NCI-H2081 (cell line): ENCODE measurements at places on chromosomes 11 and 22.

- DNase-seq, result no peak
Measured at GRCh38 chr11:101817581-101817980, 97.2 kb upstream of the CEP126 start.

- peak; percentile 57 for DNase-seq
Measured at GRCh38 chr22:31289344-31289743, 2.9 kb downstream of the PIK3IP1 start.

DNA sequence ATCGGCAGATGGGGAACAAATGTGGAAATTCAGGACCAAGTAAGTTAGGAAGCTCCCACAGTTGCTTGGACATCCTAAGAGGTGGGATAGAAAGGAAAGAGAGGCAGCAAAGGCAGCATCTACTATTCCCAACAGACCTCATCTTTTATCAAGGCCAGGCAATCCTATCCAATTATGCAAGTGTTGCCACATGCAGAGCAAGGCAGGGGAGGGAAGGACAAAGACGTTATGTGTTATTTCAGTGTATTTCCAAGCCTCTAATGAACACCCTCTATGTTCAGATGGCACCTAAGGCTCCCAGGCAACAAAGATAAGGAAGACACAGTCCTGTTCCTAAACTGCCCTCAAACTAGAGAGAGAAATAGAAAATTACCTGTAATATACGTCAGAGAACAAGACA lies 9.2 kb downstream of the TIGD3 start:
- DNase-seq, result no peak

GRCh38 chr11:62613291-62613778 lies 278 bp downstream of the ROM1 start:
- no peak for DNase-seq

DNA sequence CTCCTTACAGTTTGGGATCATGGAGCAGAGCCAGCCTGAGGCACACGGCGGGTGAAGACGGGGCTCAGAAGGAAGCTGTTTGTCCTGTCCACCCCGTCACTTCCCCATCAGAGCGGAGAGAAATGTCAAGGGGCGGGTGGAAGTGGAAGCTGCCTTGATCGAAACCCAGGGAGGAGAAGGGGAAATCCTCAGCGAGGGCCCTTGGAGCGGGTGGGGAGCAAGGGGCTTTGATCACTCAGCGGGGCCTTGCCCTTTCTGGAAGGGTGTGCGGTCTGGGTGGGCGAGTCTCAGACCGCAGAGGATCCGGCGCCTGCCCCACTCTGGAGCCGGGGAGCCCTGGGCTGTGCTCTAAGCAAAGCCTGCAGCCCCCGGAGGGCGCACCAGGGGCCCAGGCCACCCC lies 320.4 kb downstream of the NTM start:
- no peak for DNase-seq

DNA sequence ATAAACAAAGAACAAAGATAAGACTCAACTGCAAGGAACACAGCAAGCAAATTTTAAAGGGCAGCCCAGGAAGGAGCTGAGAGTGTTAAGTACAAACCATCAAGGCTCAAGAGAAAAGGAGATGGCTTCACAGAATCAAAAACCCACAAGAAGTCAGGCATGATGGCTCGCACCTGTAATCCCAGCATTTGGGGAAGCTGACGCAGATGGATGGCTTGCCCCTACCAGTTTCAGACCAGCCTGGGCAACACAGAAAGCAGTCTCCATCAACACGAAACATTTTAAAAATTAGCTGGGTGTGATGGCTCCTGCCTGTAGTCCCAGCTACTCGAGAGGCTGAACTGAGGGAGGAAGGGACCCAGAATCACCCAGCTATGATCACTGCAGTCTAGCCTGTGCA lies 32.6 kb downstream of the MAPK1 start:
- DNase-seq, result no peak

DNA sequence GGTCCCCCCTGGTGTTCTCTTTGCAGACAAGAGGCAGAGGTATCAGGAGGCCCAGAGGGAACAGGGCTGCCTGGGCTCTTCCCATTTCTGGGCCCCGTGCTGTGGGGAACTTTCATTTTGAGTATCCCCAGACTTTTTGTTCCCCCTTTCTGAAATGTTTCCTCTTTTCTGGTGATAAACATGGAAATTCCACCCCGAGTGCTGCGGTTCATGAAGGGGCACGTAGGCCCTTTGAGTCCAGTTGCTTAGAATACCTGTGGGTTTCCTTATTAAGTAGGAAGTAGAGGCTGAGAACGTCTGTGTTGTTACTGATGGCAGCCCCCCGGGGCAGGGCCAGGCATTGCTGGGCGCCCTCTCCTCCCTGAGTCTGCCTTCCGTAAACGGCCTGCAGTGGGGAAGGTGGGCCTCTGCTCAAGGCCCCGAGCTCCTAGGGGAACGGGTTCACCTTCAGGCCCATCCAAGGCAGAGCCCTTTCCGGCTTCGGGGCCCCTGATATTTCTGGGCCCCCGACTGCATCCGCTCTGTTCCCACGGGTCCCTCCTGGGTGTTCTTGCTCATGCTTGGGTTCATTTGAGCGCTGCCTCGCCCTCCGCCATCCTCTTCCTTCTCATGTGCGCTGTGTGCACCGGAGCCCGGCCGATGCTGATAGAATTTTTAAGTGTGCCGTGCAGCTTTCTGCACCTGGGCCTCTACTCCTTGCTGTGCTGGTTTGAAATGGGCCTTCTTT lies 12.0 kb downstream of the TBC1D22A start:
- DNase-seq, result no peak

DNA sequence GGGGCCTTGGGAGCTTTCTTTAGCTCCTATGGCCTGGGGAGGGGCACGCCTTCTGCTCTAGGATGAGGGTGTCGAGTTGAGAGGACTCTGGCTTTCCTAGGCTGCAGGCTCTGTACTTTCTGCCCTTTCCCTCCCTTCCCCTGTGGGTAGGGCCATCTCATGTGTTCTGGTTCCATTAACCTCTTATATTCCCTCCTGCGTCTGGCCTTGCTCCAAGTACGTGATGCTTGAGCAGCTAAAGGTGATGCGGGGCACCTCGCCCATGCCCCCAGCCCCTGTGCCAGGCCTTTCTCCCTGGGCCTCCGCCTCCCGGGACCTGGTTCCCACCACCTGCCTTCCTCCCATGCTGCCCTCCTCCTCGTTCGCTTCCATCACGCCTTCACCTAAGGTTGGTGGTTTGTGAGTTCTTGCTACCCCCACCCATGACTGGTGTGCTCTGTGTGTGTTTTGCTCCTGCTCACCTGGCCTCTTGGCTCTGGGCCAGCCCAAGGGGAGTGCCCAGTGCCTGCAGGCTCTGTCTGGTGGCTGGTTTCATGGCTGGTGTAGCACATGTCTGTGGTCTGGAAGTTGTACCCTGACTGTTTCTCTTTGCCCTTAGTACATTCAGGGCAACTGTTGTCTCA lies 34.1 kb downstream of the PHLDB1 start:
- DNase-seq, result peak; percentile 95

- no peak for DNase-seq
Measured at GRCh38 chr11:32830413-32830738, 649 bp downstream of the PRRG4 start.

DNA sequence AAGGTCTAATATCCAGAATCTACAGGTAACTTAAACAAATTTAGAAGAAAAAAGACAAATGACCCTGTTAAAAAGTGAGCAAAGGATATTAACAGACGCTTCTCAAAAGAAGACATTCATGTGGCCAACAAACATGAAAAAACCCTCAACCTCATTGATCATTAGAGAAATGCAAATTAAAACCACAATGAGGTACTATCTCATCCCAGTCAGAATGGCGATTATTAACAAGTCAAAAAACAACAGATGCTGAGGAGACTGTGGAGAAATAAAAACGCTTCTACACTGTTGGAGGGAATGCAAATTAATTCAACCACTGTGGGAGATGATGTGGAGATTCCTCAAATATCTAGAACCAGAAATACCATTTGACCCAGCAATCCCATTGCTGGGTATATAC lies 67.2 kb downstream of the SLC17A6 start:
- no peak for DNase-seq

- DNase-seq, result no peak
Measured at GRCh38 chr11:77793972-77794371, 26.6 kb downstream of the RSF1 start.

- no peak for DNase-seq
Measured at GRCh38 chr11:12131943-12132789, 21.8 kb downstream of the MICAL2 start.

GRCh38 chr22:32623943-32624342 lies 149.3 kb downstream of the FBXO7 start:
- DNase-seq, result no peak

- DNase-seq, result no peak
Measured at GRCh38 chr11:489610-490185, 17.3 kb downstream of the RNH1 start.

GRCh38 chr11:118605116-118605867 lies 2.1 kb upstream of the PHLDB1 start:
- DNase-seq, result no peak

- DNase-seq, result no peak
Measured at GRCh38 chr11:132050577-132051165, 680.3 kb downstream of the NTM start.

GRCh38 chr22:38835888-38836301 lies 7.9 kb downstream of the NPTXR start:
- no peak for DNase-seq

- DNase-seq, result no peak
Measured at GRCh38 chr22:37182101-37182948, 5.7 kb downstream of the C1QTNF6 start.

DNA sequence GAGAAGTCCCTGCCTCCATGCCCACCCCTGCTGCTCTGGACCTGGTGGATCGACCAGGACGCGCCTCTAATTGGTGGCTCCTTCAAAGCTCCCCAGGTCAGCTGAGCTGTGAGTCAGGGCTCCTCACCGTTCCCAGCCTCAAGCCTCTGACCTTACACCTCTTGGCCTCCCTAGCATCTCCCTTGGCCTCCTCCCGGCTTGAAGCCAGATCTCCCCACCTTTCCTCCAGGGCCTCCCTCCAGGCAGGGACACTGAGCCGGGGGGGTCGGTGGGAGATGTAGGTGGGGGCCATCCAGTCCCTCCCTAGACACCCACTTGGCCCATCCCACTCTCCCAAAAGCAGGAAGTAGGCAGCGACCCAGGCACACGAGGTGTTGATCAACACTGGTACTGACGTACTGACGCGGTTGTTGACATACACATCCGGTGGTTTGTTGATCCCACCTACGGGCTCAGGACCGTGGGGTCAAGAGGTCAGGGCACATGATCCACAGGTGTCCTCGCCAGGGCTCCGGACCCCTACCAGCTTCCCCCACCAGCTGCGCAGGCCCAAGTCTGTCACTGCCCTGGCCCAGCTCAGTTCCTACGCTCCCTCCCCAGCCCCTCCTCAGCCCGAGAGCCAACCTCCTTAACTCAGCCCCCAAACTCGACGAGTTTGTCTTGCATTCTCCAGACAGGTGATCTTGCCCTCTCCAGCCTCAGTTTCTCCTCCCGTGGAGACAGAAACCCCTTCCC lies 802 bp downstream of the ATG2A start:
- peak; percentile 23 for DNase-seq

- DNase-seq, result no peak
Measured at GRCh38 chr11:44327730-44328129, 17.8 kb upstream of the ALX4 start.

- no peak for DNase-seq
Measured at GRCh38 chr22:45584121-45584570, 81.5 kb downstream of the FBLN1 start.

- no peak for DNase-seq
Measured at GRCh38 chr22:23384923-23385677, 195.0 kb downstream of the IGLL1 start.

DNA sequence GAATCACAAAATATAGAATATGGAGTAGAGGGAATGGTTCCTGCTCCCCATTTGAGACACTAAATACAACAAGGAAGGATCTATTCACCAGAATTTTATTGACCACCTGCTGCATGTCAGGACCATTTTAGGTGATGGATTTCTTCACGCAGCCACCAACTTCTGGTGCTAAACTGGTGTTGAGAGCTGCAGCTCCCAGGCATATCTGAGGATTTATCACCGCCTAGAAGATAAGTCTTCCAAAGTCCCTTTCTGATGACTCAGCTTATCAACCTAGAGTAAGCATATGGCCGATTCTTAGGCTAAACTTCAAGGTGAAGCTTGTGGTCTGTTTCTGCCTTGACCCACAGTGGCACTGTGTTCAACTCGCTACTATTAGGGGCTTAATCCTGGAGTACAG lies 6.7 kb downstream of the DDI1 start:
- DNase-seq, result no peak

DNA sequence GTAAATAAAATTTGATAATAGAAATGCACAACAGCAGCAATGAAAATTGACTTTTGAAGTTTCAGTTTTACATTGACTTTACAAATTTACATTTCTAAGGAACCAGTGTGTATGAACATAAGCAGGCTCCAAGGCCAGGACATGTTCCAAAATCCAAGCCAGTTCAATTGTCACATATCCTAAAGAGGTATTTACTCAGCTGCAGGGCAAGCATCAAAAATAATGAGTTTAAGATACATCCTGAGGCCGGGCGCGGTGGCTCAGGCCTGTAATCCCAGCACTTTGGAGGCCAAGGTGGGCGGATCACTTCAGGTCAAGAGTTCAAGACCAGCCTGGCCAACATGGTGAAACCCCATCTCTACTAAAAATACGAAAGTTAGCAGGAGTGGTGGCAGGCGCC lies 39.0 kb upstream of the AKIP1 start:
- peak; percentile 19 for DNase-seq

DNA sequence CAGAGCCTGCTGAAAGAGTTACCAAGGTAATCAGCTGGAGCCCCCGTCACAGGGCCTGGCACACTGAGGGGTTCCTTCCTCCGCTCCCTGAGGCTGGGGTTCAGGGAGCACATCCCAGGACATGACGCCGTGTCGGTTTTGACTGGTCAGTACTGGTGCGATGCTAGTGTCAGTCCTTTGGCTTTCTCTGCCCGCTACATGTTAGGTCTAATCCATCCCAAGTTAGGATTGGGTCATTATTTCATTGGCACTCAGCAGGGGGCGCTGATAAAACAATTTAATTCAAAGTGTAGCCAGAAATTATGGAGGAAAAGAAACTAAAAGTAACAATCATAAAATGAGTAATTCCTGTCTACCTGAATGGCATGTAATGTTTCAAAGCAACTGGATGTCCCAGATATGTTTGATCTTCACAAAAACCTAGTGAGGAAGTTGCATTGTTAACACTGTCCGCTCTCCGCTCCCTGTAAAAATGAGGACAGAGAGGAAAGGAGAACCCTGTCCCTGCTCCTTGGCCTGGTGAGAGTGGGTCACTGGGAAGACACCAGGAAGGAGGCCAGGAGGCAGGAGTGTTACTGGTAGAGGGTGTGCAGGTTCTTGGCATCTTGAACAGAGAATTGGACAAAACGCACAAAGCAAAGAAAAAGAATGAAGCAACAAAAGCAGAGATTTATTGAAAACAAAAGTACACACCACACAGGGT lies 27.1 kb downstream of the TSKU start:
- no peak for DNase-seq

DNA sequence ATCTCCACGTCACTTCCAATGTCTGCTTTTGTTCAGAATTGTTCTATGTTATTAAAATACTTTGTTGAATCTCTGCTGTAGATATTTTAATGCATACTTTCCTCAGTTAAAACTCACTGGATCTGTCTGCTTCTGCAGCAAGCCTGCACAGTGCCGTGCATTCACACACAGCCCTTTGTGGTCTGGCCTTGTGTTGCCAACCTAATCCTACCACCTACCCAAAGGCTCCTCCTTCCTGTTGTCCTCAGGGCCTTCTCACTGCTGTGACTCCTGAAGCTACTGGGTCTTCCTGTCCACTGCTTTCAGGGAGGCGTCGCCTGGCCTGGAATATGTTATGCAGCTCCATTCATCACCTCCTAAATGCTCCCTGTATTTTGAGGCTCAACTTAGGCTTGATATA lies 67.0 kb downstream of the PPP6R3 start:
- DNase-seq, result no peak
